ENCODE measurements at places on chromosomes 6 and 20. TPM values are rescaled to one million over a fixed set of nuclear protein-coding genes. Genes with fewer than 3 reads are reported as not detected.

NNAT gene
- total RNA-seq, result 2.2 TPM

OPN5 gene
- total RNA-seq, result under 0.01 TPM

DNA sequence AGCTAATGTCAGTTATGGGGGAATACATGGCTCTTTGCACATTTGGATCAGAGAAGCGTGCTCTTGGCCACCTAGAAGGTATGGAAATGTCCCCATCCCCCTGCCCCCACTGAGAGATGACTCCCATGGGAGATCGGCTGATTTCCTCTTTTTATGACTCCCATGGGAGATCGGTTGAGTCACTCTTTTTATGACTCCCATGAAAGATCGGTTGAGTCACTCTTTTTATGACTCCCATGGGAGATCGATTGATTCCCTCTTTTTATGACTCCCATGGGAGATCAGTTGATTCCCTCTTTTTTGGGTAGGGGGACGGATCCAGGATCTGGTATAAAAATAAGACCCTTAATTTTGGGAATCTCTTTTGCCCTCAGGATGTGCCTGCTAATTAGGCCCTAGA, 10.3 kb upstream of the TAAR9 start:
- DNase-seq, result no peak

FOXQ1 gene
- total RNA-seq, result not detected

GRCh38 chr20:313948-314347, 11.4 kb upstream of the SOX12 start:
- no peak for DNase-seq

DNA sequence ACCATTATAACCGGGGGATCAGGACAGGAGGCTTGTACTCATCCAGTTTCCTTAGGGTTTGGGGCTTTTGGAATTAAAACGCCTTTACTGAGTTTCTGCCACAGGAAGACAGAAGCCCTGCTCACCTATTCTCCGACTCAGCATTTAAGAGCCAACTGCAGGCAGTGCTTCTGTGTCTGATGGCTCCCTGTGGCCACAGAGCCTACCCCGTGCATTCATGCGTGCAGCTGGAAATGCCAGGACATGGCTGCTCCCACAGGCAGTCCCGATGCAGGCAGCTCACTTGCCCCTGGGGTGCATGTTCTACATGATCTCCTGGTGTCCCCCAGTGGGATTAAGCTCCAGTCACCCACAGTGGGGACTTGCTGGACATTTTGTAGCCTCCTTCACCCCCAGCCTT, 22.2 kb downstream of the ZNF831 start:
- no peak for DNase-seq

All from hematopoietic multipotent progenitor cell (in vitro differentiated cells).